ENCODE measurements at places on chromosomes 6 and 20.

- DNase-seq = no peak
These were observed 35.9 kb downstream of the CDYL start for GRCh38 chr6:4812068-4812467.

- DNase-seq = no peak
These were observed 208.5 kb downstream of the LRFN2 start for GRCh38 chr6:40378725-40379074.

DNA sequence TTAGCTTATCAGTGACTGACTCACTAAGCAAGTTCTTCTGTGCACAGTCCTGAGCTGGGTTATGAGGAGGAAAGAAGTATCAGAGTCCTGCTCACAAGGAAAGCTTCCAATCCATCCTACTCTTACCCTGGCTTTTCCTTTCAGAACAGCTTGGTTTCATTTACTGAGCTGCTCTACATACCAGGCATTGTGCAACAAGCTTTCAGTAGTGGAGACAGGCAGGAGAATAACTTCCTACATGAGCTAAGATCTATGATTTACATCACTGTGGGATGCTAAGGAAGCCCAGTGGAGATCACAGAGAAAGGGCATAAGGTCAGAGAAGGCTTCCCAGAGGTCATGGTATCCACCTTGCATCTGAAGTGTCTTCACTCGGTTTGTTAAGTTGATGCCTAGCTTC is 144.5 kb downstream of the MAP3K7 start:
- DNase-seq = no peak

DNA sequence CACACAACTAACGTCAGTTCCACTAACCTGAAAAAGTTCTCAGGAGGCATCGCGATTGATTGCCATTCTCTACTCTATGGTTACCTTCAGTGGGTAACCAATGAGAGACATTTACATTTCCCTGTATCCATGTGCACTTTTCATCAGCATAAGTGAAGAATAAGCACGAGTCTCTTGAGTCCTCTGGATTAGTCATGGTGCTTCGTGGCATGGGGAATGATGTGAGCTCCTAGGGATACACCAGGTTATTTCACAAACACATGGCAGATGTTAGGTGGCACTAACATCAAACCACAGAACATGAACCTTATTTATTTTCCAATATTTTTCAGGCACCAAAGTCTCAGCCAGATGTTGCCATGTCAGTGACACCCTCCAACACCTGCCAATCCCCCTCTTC is 64.0 kb downstream of the FYN start:
- DNase-seq = no peak

DNA sequence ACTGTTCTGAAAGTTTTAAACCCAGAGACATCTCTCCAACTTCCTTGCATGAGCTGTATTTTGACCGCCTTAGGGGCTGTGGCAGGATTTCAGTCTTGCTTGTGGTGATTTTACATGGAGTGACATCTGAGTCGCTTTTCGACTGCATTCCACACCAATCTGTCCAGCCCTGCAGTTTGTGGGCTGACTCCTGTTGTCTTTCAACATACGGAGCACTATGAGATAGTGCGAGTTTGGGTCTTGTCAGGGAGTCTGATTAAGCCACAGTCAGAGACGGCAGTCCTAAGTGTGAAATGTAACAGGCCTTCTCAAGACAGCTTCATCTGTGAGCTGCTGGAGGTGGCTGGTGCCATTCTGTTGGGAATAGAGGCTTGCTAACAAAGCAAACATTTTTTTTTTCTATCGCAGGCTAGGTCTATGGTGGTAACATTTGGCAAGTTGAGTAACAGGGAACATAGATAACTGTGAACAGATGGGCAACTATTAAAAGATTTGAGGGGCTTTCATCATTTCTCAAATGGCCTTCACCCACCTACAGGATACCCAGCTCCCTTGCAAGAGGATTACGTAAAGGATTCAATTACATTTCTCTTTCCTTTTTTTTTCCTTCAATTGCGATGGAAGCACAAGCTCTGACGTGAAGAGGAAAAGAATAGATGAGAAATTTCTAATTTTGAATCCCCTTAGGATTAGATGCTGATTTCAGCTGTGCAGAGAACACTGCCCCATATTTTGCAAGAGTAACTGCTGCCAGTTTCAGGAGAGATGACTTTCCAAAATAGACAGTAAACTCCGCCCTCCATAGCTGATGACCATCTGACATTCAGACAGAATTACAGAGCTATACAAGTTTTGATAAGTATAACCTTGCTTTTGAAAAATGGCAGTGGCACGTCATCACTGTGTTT is 25.1 kb downstream of the CAP2 start:
- no peak for DNase-seq

- DNase-seq = no peak
These were observed 62.3 kb downstream of the TRAM2 start for GRCh38 chr6:52514514-52514913.

DNA sequence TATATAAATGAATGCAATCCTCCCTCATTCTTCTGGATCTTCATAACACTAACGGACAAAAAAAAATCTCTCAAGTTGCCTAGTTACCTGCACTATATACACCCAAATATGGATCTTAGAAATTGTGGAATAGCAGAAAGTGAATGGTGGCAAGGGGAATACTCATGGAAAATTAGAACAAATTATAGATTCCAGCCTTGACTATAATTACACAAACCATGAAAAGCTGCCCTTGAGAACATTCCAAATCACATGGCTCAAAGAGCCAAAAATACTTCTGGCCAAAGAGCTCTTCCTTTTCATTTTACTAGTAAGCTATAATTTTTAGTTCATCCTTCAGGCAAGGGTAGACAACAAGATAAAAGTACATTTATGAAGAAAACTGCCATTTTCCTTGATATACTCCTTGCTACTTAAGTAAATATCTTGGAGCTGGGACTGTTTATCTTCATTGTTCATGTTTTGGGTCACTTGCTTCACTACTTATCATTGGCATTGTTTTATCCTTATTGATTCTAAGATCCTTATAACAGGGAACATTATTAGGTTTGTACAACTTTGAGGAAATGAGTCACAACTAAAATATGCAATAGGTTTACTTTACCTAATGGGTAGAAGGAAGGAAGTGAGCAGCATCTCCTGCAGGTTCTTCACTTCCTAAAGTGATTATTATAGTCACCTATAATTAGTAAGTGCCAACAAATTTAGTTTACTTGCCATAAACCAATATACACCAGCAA is 6.4 kb upstream of the MTRES1 start:
- DNase-seq = no peak

DNA sequence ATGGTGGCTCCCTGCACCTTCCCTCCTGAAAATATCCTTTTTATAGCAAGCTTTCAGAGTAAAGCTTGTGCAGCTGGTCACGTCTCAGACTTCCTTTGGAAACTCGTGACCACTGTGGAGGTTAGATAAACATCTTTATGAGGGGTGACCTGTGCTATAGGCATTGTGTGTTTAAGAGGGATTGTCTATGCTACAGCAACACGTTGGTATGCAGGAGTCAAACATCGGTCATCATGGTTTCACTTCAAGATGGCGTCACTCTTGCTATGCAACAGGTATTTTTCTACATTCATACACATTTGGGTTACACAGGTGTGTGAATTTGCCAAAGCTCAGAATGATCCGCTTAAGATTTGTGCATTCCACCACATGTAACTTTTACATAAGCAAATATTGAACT is 14.6 kb upstream of the BLCAP start:
- no peak for DNase-seq

DNA sequence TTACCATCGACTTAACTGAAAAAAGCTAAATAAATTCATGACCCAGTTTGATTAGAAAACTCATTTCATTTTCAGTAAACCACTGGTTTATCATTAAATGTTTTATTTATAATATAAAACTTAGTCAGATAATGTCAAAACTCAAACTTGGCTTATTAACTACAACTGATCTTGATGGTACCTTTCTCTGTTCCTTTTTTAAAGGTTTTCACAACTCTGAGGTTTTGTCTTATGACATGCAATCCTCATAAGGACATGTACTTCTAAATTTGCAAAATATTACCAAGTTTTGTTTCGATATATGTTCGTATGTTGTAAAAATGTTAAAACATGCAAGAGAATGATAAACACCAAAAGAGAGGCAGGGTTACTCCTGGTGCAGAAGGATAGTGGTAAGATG is 82.5 kb upstream of the PDE10A start:
- DNase-seq = no peak

- DNase-seq = no peak
These were observed 357.4 kb downstream of the PAX1 start for GRCh38 chr20:22062874-22063273.

DNA sequence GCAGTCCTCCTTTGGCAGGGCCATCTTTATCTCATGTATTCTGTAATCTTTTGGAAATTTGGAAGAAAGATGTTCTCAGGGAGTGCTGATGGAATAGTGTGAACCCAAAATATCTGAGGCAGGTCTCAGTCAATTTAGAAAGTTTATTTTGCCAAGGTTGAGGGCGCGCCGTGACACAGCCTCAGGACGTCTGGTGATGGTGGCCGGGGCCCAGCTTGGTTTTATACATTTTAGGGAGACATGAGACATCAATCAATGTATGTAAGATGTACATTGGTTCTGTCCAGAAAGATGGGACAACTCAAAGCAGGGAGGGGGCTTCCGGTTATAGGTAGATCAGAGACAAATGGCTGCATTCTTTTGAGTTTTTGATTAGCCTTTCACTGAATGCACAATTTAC is 89.8 kb downstream of the ERMARD start:
- no peak for DNase-seq

DNA sequence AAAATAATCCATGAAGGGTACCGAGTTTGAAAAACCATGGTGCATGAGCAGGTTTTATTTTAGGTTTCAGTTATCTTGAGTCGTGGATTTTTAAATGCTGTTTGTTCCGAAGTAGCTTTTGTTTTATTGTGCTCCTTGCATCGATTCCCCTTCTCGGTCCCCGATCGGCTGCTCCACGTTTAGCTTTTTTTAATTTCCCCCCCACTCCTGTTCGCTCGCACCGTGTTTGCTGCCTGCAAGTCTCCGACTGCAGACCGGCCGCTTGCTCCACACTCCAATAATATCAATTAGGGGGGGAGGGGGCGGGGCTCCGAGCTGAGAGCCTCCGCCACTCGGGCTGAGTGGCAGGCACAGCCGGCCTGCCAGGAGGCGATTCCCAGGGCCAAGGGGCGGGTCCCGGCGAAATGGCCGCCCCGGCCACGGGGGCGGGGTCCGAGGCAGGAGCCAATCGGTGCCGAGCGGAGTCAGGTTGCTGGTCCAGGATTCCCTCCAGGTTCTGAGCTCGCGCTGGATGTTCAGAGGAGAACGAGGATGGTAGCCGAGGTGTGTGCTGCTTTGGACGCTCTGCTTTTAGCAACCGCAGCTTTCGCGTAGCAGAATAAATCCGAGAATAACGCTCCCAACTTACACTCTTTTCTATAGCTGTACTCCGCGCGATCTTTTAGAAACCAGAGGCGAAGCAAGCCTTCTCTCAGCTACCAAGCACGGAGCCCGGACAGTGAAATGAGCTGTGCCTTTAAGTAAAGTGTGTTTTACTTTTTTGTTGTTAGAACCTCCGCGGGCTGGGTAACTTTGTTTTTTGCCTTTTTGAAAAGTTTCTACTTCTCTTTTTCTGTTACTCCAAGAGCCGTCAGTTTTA is at the start of gene EPHA7:
Gene EPHA7 (minus strand): TSS at position 256 of the 859 bp plus-strand sequence. CDS start 218 bp downstream, at position 38.
- DNase-seq = peak; percentile 97

DNA sequence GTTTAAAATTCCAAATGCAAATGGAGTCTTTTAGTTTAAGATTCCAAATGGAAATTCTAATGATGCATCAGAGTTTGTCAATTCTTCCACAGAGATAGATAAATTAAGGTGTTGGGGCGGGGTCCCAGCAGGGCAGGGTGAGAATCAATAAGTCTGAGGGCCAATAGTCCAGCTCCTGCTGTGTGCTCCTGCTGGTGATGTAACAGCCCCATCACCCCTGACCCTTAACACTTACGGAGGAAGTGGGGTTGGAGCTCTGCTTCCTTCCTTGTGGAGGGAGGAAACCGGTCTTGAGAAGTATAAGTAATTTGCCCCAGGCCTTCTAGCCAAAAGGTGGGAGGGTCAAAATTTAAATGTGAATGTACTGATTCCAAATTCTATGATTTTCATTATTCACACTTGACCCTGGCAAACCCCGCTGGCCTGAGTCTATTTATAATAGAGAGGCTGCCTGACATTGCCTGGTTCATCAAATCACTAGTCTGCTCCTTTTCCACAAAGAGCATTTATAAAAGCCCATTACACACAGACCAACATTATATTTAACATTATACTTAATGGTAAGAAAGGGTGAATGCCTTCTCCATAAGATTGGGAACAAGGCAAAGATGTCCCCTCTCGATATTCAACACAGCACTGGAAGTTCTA is 17.2 kb downstream of the ZBTB2 start:
- no peak for DNase-seq

DNA sequence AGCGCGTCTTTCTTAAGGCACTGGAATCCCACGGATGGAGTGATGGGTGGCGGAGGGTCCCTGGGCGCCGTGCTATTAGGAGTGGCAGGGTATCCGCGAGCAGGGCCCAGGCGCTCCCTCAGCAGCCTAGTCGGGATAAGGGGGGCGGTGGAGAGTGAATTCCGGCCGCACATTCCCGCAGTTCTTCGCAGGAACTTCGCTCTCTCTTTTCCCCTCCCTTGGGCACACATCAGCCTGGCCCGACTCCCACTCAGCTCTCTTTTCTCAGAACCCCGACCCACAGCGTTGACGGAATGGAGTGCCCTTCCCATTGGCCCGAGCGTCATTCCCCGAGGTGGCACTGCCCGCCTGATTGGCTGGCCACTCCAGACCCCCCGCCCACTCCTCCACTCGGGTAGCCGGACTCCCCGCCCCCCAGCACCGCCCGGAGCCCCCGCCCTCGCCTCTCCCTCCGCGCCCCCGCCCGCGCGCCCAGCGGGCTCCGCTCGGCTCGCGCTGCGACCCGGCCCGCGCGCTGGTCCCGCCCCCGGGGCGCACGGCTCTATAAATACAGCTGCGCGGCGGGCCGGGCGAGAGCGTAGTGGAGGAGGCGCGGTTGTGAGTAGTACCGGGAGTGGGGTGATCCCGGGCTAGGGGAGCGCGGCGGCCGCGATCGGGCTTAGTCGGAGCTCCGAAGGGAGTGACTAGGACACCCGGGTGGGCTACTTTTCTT is at the start of gene ID4:
Gene ID4 (plus strand): TSS at position 572 of the 712 bp plus-strand sequence. CDS start 385 bp downstream, outside the sequence.
- peak; percentile 99 for DNase-seq

- no peak for DNase-seq
These were observed 21.2 kb downstream of the TGM2 start for GRCh38 chr20:38143646-38144554.

GRCh38 chr20:48260129-48260756 is 475.0 kb upstream of the SULF2 start:
- no peak for DNase-seq

DNA sequence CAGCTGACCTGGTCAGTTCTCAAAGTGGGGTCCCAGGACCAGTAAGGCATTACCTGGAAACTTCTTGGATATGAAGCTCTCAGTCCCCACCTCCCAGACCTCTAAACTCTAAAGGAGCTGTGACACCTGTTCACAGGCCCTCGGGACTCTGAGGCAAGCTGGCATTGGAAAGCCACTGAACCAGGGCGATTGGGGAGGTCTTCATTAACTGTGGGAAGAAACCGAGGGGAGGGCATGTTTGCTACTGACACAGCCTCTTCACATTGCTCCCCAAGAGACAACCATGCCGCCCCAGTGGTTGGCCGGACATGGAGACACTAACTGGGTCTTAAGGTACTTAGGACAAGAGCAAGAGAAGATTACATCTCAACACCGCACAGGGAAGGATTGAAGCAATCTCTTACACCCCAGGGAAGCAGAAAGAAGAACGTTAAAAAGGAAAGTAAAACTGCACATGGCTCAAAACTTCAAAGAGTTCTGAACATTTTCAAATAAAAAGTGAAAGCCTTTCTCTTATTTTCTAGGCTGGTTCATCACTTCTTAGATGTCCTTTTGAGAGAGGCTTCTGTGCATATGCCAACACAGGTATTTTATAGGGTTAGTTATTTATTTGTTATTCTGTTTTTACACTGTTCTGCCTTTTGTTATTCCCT is 210.0 kb upstream of the CST7 start:
- no peak for DNase-seq

All from NCI-H748 treated with DMSO at 0.1 percent for 48 hours (cell line).